ENCODE measurements at places on chromosomes 7 and 10.

- H3K4me1 ChIP-seq = no peaks in the 10 kb centered on the region
- H3K27ac ChIP-seq = no peak overlapping the region
- DNase-seq = no peak
- H3K4me3 ChIP-seq = no peak overlapping the region
- no peaks in the 10 kb centered on the region for H3K27me3 ChIP-seq
Observed at GRCh38 chr7:38105874-38106483, 72.1 kb upstream of the STARD3NL start.

GRCh38 chr10:83178526-83178925, 960.8 kb upstream of the GHITM start:
- H3K27ac ChIP-seq = no peak overlapping the region
- DNase-seq = no peak
- H3K36me3 ChIP-seq = no peaks in the 10 kb centered on the region
- H3K4me1 ChIP-seq = no peaks in the 10 kb centered on the region
- no peak overlapping the region for H3K4me3 ChIP-seq

DNA sequence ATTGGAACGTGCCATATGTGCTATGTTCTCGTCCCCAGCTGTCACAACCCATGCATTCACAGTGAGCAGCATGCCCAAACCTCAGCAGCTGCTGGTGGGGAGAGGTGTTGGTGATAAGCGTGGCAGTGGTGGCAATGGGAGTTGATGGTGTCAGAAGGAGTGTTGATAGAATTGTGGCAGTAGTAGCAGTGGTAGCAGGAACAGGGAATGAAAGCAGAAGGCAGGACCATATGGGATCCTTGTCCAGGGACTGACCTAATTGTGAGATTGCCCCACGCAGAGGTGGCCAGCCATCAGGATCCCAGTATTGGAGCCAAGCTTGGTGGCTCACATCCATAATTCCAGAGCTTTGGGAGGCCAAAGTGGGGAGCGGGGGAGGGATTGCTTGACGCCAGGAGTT, 276.3 kb downstream of the GALNT17 start:
- no peaks in the 10 kb centered on the region for H3K36me3 ChIP-seq
- no peaks in the 10 kb centered on the region for H3K27me3 ChIP-seq
- no peaks in the 10 kb centered on the region for H3K4me1 ChIP-seq
- H3K27ac ChIP-seq = no peak overlapping the region

DNA sequence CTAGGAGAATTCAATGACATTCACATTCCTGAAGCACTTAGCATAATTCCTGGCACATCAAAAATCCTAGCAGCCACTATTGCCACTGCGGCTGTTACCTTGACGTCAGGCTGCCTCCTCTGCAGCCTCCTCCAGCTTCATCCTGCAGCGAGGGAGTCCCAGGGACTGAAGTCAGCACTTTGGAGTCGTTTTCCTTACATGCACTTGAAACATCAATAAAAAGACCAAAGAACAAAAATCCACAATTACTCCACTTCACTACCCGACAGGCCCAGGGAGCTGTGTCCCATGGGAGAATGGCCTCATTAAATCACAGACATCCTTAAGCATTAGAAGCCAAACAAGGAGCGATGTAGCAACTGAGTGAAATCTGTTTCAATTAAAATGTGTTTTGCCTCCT, 48.6 kb upstream of the NANOS1 start:
- H3K27ac ChIP-seq = no peak overlapping the region
- no peaks in the 10 kb centered on the region for H3K36me3 ChIP-seq
- no peak overlapping the region for H3K4me3 ChIP-seq
- H3K4me1 ChIP-seq = no peaks in the 10 kb centered on the region
- no peaks in the 10 kb centered on the region for H3K27me3 ChIP-seq

GRCh38 chr10:23755556-23755955, 316.7 kb downstream of the OTUD1 start:
- H3K36me3 ChIP-seq = no peaks in the 10 kb centered on the region
- no peak overlapping the region for H3K27ac ChIP-seq
- no peaks in the 10 kb centered on the region for H3K4me1 ChIP-seq
- H3K27me3 ChIP-seq = no peaks in the 10 kb centered on the region
- no peak for DNase-seq

GRCh38 chr7:64874114-64874513, 29.0 kb upstream of the ZNF273 start:
- H3K4me1 ChIP-seq = no peaks in the 10 kb centered on the region
- H3K36me3 ChIP-seq = no peaks in the 10 kb centered on the region
- peak; percentile 6 for DNase-seq
- no peak overlapping the region for H3K27ac ChIP-seq
- no peak overlapping the region for H3K4me3 ChIP-seq

DNA sequence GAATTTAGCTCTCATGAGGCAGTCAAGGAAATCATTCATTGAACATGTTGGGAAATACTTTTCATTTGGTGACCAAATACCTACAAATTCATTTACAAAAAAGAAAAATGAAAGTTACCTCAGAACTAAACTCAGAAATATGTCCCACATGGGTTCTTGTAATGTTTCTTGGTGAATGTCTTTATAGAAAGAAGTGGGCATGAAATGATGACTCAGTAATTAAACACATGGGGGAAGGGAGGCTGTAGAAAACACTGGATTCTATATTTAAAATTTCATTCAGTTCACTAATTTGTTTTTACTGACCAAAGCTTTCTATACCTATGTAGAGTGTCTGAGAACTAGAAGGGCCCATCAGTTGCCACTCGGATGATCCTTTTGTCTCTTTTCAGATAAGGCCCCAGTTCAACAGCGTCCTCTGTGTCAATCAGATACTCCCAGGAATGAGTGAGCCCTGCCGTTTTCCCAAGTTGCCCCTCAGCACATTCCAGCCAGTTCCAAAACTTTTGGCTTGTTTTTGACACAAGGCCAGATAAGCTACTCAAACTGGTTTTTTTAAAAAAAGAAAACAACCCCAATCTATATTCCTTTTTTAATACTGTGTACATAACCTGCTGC, 49.3 kb upstream of the AGBL3 start:
- no peak overlapping the region for H3K4me3 ChIP-seq
- no peak for DNase-seq

DNA sequence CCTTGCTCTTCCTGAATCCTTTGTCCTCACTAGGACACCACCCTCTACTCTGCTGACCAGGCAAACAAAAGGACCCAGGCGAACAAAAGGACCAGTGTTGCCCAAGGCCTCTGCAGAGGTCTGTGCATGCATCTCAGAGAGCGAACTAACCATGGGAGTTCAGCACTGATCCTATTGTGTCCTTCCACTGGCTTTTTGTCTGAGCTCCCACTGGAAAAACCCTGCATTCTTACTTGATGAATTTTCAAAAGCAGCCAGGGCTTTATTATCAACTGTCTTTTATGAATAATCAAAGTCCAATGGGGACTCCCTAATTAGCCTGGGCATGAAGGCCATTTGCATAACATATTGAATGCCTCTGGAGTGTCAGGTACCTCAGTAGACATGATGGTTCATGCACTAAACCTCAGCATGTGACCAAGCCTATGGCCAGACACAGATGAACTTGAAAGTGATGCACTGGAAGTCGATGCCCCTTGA, 140.6 kb downstream of the KCNMA1 start:
- no peaks in the 10 kb centered on the region for H3K27me3 ChIP-seq
- H3K36me3 ChIP-seq = no peaks in the 10 kb centered on the region
- DNase-seq = no peak
- H3K4me3 ChIP-seq = no peak overlapping the region
- H3K4me1 ChIP-seq = peaks cover 6% of the 10 kb centered on the region
- no peak overlapping the region for H3K27ac ChIP-seq

GRCh38 chr7:147012666-147013065, 896.1 kb downstream of the CNTNAP2 start:
- no peak for DNase-seq
- H3K27ac ChIP-seq = no peak overlapping the region
- H3K4me3 ChIP-seq = no peak overlapping the region
- no peaks in the 10 kb centered on the region for H3K36me3 ChIP-seq
- H3K4me1 ChIP-seq = peaks cover 20% of the 10 kb centered on the region
- H3K27me3 ChIP-seq = no peaks in the 10 kb centered on the region

DNA sequence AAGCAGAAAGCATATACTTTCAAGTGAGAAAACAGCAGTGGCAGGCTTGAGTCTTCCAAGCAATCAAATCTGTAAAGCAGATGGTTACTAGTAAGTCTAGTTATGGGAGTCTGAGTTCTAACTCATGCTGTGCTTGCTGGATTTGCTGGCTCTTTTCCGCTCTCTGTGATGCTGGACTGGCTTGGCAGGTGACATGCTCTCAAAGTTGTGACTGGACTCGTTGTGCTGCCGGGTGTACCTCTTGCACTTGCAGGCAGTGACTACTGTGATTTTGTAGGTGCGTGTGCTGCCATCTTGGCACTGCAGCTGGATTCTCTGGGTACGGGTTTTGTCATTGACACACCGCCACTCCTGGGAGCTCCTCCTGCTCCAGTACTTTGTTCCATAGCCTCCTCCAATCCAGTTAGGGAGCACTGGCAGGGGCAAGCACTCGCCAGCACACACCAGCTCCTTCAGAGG, 3.1 kb downstream of the SOSTDC1 start:
- H3K27ac ChIP-seq = no peak overlapping the region
- DNase-seq = no peak
- no peaks in the 10 kb centered on the region for H3K36me3 ChIP-seq
- peaks cover 16% of the 10 kb centered on the region for H3K4me1 ChIP-seq
- no peak overlapping the region for H3K4me3 ChIP-seq

GRCh38 chr7:130112093-130112492, 41.8 kb downstream of the KLHDC10 start:
- no peaks in the 10 kb centered on the region for H3K36me3 ChIP-seq
- H3K27me3 ChIP-seq = no peaks in the 10 kb centered on the region
- H3K27ac ChIP-seq = no peak overlapping the region
- no peak for DNase-seq
- no peak overlapping the region for H3K4me3 ChIP-seq

DNA sequence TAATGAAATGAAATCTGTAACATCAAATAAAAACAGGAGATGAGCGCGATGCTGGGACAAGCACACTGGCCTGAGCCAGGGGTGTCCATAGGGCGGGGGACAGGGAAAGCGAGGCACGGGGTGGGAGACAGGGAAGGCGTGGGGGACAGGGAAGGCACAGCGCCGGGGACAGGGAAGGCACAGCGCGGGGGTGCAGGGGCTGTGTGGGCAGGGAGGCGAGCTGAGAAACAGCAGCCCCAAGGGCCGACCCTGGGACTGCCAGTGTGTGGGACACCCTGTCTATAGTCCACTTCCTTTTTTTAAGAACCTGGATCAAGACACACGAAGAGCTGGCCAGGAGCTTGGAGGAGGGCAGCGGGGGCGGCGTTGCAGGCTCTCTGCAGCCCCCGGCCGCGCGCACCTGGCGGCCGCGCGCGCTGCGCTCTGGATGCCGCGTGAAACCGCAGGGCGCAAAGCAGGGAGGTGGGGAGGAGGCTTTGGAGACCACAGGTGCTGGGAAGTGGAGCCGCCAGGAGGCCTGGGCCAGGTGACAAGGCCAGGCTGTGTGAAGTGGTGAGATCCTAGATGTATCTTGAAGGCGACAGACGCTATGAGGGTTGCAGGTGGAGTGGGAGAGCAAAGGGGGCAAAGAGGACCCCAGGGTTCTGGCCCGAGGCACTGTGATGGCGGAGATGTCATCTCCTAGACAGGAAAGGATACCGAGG, 157.7 kb downstream of the COBL start:
- no peak overlapping the region for H3K4me3 ChIP-seq
- no peaks in the 10 kb centered on the region for H3K27me3 ChIP-seq
- H3K36me3 ChIP-seq = peaks cover 1% of the 10 kb centered on the region
- DNase-seq = no peak
- H3K27ac ChIP-seq = no peak overlapping the region
- peaks cover 4% of the 10 kb centered on the region for H3K4me1 ChIP-seq

DNA sequence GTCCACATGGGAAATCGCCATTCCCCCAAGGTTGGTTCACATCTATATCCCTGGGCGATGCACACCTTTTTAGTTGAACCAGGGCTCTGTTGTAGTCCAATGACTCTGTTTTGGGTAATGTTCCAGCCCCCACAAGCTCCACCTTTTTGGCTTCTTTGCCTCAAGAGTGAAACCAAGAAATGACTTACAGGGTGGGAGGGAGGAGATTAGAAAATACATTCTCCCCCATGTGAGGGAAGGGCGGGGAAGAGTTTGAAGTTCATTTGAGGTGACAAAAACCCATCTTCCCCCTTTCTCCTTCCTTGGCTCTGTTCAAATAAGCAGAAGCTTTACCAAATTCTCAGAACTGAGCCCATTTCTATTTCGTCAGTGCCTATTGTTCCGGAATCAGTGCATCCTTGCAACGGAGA, 82.8 kb downstream of the GATA3 start:
- no peaks in the 10 kb centered on the region for H3K36me3 ChIP-seq
- no peak overlapping the region for H3K4me3 ChIP-seq
- no peak overlapping the region for H3K27ac ChIP-seq
- H3K4me1 ChIP-seq = no peaks in the 10 kb centered on the region
- H3K27me3 ChIP-seq = no peaks in the 10 kb centered on the region

GRCh38 chr10:106911096-106911495, 253.4 kb downstream of the SORCS1 start:
- no peaks in the 10 kb centered on the region for H3K27me3 ChIP-seq
- H3K36me3 ChIP-seq = no peaks in the 10 kb centered on the region
- no peak overlapping the region for H3K27ac ChIP-seq
- no peaks in the 10 kb centered on the region for H3K4me1 ChIP-seq

DNA sequence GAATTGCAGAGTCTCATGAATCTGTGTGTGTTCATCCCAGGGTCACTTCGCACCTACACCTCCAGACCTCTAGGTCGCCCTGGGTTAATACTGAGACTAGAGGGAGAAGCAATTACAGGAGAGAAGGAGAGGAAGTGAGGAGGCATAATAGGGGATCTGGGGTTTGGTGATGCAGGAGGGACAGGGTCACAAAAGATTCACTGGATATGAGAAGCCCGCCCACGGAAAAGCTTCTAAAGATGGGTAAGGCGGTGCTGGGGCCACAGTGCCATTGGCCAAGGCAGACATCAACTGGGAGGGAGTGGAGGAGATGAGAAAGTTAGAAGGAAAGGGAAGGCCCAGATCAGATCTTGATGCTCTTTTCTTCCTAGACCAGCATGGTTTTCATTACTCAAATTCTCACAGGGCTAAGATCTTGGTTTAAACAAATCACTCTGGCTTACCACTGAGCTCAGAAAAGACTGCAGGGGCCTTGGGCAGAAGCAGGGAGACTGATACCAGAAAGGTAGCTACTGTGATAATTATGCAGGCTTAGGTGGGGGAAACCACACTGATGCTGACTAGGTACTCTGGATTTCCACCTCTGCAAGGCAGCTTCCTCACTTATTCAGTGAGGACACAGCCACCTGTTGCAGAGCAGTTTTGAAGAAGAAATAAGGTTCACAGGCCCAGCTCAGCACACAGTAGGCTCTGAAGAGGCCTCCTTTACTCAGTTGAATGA, 17.4 kb upstream of the ZNF273 start:
- H3K36me3 ChIP-seq = no peaks in the 10 kb centered on the region
- no peak overlapping the region for H3K4me3 ChIP-seq
- no peak overlapping the region for H3K27ac ChIP-seq
- peaks cover 6% of the 10 kb centered on the region for H3K4me1 ChIP-seq
- no peak for DNase-seq

DNA sequence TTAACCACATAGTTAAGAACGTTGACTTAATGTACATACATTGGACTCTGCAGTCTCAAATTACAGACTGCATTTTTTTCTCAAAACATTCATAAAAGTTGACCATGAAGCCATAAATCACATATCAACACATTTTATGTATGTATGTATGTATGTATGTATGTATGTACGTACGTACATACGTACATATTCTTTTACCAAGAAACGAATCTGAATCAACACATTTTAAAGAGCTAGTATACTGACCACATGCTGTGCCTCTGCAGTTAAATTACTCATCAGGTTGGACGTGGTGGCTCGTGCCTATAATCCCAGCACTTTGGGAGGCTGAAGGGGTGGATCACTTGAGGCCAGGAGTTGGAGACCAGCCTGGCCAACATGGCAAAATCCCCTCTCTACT, 105.8 kb downstream of the GPR158 start:
- H3K27me3 ChIP-seq = no peaks in the 10 kb centered on the region
- DNase-seq = no peak
- no peak overlapping the region for H3K27ac ChIP-seq
- H3K36me3 ChIP-seq = no peaks in the 10 kb centered on the region
